Mesothelial cell of epicardium (in vitro differentiated cells): ENCODE measurements at places on chromosomes 13 and 19. TPM values are rescaled to one million over a fixed set of nuclear protein-coding genes. Genes with fewer than 3 reads are reported as not detected.

TMEM38A gene
- total RNA-seq: 5.7 to 7.8 TPM (median 5.9 TPM) in 3 replicates

DNA sequence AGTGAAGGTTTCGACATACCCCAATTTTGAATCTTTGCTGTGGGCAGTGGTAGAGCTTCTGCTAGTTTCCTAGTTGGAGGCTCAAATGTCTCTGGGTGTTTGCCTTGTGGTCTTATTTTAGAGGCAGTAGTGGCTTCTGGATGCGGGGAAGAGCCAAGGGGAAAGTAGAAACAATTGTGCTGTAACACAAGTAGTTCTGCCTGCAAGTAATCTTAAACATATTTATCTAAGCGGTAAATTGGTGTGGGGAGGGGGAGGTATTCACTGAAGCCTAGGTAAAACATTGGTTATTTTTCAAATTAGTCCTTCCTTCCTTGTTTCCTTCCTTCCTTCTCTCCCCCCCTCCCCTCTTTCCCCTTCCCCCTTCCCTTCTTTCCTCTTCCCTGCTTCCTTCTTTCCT lies at the start of gene PCDH20:
Gene PCDH20 (minus strand): TSS at position 101 of the 400 bp plus-strand sequence. CDS start 691 bp downstream, outside the sequence.
- peaks cover 21% of the 10 kb centered on the region for H3K4me1 ChIP-seq
- no peak within 1 kb of the TSS for H3K27ac ChIP-seq
- H3K4me3 ChIP-seq: peak within 1 kb of the TSS; percentile 79
- no peak for DNase-seq
- H3K27me3 ChIP-seq: peaks cover 61% of the 10 kb centered on the region

DNA sequence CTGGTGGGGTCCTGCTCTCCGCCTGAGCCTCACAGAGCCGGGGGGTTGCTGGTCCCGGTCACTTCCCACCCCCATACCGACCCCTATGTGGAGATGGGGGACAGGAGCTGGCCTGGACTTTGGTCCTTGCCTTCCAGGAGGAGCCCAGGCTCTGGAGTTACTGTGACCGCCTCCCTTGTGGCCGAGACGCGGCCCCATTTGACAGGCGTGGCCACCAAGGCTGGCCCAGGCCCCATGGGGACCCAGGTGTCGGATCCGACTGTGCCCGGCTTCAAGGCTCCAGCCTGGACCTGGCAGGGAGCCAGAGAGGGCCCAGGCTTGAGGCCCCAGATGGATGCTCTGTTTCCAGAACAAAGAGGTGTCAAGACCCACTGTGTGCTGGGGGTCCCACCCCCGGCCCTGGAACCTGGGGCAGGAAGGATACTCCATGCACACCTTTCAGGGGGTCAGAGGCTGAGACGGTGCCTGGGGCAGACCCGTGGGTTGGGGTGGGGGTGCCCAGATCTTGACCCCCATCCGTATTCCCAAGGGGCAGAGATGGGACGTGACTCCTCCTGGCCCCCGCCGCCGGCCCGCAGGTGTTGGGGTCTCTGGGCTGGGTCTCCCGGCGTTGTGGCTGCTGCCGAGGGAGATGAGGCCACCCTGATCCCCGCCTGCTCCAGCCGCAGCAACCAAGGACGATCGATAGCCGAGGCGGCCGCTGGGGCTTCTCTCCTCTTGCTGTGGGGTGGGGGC lies 47.8 kb upstream of the TCF3 start:
- no peak overlapping the region for H3K4me3 ChIP-seq
- H3K27me3 ChIP-seq: peaks cover 48% of the 10 kb centered on the region
- H3K36me3 ChIP-seq: no peaks in the 10 kb centered on the region
- no peak overlapping the region for H3K27ac ChIP-seq
- no peaks in the 10 kb centered on the region for H3K4me1 ChIP-seq

GRCh38 chr13:97057176-97057575 lies 62.9 kb upstream of the OXGR1 start:
- H3K4me1 ChIP-seq: peaks cover 4% of the 10 kb centered on the region
- DNase-seq: no peak
- peaks cover 2% of the 10 kb centered on the region for H3K27me3 ChIP-seq
- H3K36me3 ChIP-seq: no peaks in the 10 kb centered on the region
- no peak overlapping the region for H3K4me3 ChIP-seq

ZNF414 gene
- total RNA-seq: 33.5 to 37.1 TPM (median 35.5 TPM) in 3 replicates

- peak overlapping the region; percentile 48 for H3K27ac ChIP-seq
- peak overlapping the region; percentile 64 for H3K4me3 ChIP-seq
- DNase-seq: peak; percentile 70
Observed at GRCh38 chr19:55086730-55087541, 11.3 kb downstream of the EPS8L1 start.

DNA sequence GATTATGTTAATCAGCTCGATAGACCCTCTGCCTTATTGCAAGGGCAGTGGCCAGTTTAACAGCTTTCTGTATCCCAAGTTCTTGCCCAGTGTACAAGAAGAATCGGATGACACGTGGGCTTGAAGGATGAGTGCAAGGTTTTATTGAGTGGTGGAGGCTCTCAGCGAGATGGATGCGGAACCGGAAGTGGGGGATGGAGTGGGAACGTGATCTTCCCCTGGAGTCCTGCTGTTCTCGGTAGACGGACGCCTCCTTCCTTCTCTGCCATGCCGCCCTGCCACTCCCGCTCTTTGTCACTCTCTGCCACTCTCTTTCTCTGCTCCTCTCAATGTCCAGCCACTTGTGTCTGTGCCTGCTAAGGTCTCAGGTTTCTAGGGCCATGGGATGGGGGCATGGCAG lies 21.0 kb downstream of the RFXAP start:
- peaks cover 9% of the 10 kb centered on the region for H3K36me3 ChIP-seq
- peaks cover 1% of the 10 kb centered on the region for H3K4me1 ChIP-seq
- H3K27me3 ChIP-seq: no peaks in the 10 kb centered on the region
- no peak for DNase-seq
- no peak overlapping the region for H3K4me3 ChIP-seq

DNA sequence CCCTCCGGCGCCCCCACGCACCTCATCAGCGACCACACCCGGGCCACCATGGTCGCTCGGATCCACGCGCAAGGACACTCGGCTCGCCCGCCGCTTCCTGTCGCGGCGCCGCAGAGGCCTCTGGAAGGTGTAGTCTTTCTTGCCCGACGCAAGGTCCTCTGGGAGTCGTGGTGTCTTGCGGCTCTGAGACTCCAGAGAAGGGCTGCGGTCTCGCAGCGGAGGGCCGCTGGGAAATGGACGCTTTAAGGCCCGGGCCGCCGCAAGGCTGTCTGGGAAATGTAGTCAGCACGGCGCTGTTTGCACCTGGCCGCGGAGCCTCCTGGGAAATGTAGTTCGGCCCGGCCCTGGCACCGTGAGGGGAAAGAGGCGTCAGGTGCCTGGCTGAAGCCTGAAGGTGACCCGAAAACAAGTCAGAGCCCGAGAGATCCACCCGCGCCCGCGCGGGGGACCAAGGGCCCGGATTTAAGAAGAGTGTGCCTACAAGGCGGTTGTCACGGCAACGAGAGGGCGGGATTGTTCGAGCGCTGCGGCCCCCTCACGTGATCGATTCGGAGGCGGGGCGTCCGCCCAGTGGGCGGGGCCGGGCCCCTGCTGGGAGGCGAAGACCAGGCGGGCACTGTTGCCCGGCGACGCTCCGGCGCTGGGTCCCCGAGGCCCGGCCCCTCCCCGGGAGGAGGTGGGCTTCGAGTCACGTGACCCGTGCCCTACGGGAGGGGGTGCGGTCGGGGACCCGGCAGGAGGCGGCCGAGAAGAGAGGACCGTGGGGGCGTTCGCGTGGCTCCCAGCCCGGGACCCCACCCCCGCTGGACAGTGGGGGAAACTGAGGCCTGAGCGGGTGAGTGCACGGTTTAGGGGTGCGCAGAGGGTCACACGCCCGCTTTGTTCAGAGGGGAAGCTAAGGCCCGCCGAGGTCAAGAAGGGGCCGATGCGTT lies at the start of the genes HSD11B1L and MICOS13:
Gene HSD11B1L (plus strand): TSS at position 591 of the 932 bp plus-strand sequence. CDS start 3,806 bp downstream, outside the sequence.
Gene MICOS13 (minus strand): TSS at position 80 of the 932 bp plus-strand sequence. CDS start 30 bp downstream, at position 50.
- H3K36me3 ChIP-seq: no peaks in the 10 kb centered on the region
- peak within 1 kb of the TSS; percentile 96 for H3K27ac ChIP-seq
- peak; percentile 99 for DNase-seq

DNA sequence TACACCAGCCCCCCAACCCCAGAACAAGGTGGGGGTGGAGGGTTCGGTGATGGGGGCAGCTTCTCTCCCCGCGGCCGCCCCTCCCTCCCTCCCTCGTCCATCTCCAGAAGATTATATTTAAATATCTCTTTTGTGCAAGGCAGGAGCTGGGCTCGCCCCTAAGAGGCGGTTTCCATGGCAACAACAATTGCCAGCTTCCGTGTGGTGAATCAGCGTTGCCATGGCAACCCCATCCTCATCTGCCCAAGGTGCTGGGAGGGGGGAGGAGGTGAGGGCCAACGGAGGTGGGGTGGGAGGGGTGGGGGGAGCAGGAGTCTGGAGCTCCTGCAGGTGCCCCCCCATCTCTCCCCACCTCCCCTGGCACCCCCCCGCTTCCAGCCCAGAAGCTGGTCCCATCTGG lies 46.4 kb downstream of the CELF5 start:
- peaks cover 85% of the 10 kb centered on the region for H3K27me3 ChIP-seq
- no peak overlapping the region for H3K4me3 ChIP-seq
- no peaks in the 10 kb centered on the region for H3K36me3 ChIP-seq
- no peak for DNase-seq
- H3K27ac ChIP-seq: no peak overlapping the region

ZNF610 gene
- 14.2 to 16.0 TPM (median 14.2 TPM) in 3 replicates for total RNA-seq

DNA sequence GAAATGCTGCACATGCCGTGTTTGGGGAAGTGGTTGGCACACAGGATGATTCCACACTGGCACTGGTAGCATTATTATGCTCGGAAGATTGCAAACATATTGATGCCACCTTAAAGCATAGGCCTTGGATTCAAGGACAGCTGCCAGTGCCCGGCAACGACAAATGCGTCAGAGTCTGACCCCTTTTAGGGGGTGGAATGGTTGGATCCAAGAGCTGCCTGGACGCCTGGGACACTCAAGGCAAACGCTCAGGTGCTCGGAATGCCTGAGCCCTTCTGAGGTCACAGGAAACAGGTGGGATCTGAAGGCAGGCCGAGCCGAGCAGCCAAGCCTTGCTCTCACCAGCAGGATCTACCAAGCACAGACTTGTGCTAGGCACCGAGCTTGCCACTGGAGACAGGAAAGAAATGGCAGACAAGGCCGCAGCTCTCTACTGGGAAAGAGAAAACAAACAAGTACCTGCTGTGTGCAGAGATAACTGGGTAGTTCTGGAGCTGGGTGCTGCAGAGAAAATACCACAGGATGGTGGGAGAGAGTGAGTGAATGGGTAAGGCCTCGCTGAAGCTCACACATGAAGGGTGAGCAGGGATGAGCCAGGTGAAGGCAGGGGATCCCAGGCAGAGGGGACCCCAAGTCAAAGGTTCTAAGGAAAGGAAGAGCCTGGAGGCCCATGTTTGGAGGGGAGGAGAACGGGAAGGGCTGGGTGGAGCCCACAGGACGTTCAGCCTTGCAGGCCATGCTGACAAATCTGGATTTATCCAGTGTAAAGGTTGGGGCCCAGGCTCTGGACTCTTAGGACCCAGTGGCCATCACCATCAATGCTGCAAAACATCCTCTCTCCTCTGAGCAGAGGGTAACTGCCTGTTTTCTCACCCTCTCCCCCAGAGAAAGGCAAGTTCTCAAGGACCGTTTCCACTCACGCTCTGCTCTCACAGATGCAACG lies 9.2 kb downstream of the RANBP3 start:
- peak overlapping the region; percentile 92 for H3K27ac ChIP-seq
- H3K4me1 ChIP-seq: peaks cover 33% of the 10 kb centered on the region
- no peak overlapping the region for H3K4me3 ChIP-seq
- no peak for DNase-seq

- peak overlapping the region; percentile 24 for H3K4me3 ChIP-seq
- no peak overlapping the region for H3K27ac ChIP-seq
- DNase-seq: no peak
- peaks cover 97% of the 10 kb centered on the region for H3K27me3 ChIP-seq
- peaks cover 2% of the 10 kb centered on the region for H3K36me3 ChIP-seq
Observed at GRCh38 chr19:13014101-13014920, 19.0 kb downstream of the NFIX start.

KCNRG gene
- 0.88 to 1.4 TPM (median 1.3 TPM) in 3 replicates for total RNA-seq

GRCh38 chr19:49361438-49362047 lies 673 bp downstream of the TEAD2 start:
- peak; percentile 75 for DNase-seq
- no peak overlapping the region for H3K4me3 ChIP-seq
- H3K4me1 ChIP-seq: peaks cover 22% of the 10 kb centered on the region
- no peaks in the 10 kb centered on the region for H3K27me3 ChIP-seq
- no peak overlapping the region for H3K27ac ChIP-seq
- H3K36me3 ChIP-seq: peaks cover 17% of the 10 kb centered on the region

- H3K27ac ChIP-seq: no peak overlapping the region
- H3K4me3 ChIP-seq: no peak overlapping the region
- peaks cover 5% of the 10 kb centered on the region for H3K4me1 ChIP-seq
- DNase-seq: no peak
- no peaks in the 10 kb centered on the region for H3K27me3 ChIP-seq
- peaks cover under 1% of the 10 kb centered on the region for H3K36me3 ChIP-seq
Observed at GRCh38 chr13:35347679-35348205, 128.7 kb downstream of the MAB21L1 start.
